ENCODE measurements at places on chromosomes 6 and 20.

GRCh38 chr6:110357298-110357663 is 868 bp downstream of the METTL24 start:
- no peak for DNase-seq

DNA sequence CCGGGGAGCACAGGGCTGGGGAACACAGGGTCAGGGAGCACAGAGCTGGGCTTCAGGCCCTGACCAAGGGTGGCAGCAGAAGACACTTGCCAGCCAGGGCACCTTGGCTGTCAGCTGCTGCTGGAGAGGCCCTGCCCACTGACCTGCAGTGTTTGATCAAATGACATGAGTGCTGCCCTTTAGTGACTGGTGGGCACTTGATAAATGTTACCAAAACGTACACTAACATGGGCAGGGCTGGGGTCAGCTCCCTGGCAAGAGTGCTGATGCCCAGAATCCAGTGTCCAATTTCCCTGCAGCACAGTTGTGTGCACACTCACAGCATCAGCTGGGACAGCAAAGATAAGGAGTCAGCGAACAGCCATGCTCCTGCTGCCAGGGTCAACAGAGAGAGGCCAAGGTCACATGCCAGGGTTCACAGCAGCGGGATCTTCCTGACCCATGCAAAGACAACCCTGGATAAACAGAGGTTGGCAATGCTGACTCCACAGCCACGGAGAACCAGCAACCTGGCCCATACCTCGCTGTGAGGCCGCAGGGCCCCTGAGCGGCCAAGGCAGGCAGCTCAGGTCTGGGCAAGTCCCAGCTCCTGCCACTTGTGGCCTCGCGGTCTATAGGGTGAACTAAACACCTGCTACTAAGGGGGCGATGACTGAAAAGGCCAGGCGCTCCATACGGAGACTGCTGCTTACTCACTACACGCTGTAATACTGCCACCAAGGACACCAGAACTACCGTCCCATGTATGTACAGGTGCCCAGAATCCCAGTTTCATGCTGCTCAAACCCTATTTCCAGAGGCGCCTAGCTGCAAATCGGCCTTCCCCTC is 46.3 kb downstream of the NINL start:
- DNase-seq, result peak; percentile 45

DNA sequence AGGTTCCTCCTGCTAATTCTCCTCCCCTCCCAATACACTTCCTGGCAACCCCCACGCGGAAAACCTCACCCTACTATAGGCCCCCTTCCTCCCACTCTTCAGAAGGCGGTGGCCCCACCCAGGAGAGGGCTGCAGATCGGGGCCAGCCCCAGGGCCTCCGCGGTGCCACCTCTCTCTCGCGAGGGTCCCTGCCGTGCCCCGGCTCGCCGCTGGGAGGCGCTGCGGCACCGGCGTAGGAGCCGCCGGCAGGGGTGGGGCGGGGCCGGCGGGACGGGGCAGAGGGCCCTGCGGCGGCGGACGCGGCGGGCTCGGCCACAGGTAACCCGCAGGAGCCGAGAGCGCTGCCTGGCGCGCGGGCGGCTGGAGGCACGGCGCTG is at the start of gene ANKRD6:
TSS of gene ANKRD6 (plus strand) at position 278 of the 377 bp plus-strand sequence. CDS start 133,825 bp downstream, outside the sequence.
- peak; percentile 80 for DNase-seq

DNA sequence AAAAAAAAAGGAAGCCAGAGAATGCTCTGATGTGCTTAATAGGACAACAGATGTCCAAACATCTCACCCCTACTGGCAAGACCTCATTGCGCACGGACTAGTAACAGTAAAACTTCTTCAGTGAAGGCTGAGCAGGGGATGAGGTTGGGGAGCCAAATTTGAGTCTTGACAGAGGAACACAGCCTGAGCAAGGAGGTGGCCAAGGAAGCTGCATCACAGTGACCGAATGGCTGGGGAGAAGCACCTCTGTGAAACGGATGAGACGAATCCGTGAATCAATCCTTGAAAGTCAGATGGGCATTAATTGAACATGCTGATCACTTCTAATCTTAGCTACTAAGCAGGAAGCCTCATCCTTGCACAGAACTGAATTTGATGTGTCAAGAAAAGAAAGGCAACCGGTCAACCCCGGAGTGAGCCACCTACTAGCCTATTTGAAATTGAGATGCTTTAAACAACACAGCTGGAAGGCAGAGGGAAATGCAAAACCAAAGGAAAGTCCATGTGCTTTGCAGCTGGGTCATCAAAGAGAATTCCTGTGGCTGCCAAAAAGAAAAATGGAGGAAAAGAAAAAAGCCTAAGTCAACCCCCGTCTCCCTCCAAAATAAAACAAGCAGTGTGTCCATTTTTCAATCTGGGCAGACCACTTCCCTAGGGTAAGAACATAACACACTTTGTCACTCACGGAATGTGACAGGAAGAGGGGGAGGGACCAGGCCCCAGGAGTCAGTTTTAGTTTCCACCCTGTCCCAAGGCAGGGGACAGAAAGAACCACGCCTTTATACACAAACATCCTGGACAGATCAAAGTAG is 29.5 kb downstream of the PXDC1 start:
- DNase-seq, result no peak

DNA sequence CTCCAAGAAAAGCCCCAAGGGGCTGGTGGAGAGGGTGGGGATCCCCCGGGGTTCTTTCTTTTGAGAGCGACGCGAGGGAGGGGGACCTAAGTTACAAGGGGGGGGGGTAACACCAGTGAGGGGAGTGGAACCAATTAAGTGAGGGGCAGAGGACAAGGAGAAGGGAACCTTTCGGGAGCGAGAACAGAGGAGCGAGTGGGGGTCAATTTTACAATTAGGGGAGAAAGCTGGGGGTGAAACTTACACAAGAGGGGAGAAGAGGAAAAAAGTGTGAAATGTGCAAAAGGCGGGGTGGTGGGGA is 548 bp downstream of the SALL4 start:
- no peak for DNase-seq

GRCh38 chr6:125793280-125793679 is 2.5 kb downstream of the NCOA7 start:
- DNase-seq, result peak; percentile 59

DNA sequence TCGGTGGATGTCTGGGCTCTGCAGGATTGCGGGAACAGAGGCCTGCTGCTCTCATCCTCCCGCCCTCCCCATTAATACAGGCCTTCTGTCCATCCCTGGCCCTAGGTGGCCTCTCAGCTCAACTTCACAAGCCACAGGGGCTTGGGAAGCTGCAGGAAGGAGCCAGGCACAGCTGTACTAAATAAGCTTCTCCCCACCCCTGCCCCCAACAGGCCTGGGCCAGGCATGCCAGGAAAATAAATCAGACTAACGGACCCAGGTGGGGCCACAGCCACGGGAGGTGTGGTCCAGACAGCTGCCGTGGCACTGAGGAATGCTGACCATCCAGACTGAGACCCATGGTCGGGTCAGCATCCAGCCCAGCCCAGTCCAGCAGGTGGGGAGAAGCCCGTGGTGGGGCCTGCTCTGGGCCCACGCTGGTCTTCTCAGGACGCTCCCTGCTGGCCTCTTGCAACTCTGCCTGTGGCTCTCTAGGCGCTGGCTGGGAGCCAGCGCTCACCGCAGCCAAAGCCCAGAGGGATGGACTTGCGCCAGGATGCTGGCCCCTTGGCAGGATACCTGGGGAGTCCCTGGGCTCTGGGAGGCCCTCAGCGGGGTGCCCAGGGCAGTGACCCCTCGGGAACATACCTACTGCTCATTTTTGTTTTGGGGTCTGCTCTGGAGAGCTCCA is 8.6 kb upstream of the YTHDF1 start:
- no peak for DNase-seq

GRCh38 chr6:127918506-127919427 is 17.9 kb upstream of the THEMIS start:
- no peak for DNase-seq

GRCh38 chr6:2739335-2739734 is 11.4 kb downstream of the MYLK4 start:
- DNase-seq, result no peak

- DNase-seq, result no peak
Measured at GRCh38 chr6:54970337-54970736, 123.8 kb downstream of the FAM83B start.

- no peak for DNase-seq
Measured at GRCh38 chr6:83169511-83169910, 23.6 kb downstream of the PGM3 start.

- no peak for DNase-seq
Measured at GRCh38 chr6:110355022-110355421, 3.1 kb downstream of the METTL24 start.

DNA sequence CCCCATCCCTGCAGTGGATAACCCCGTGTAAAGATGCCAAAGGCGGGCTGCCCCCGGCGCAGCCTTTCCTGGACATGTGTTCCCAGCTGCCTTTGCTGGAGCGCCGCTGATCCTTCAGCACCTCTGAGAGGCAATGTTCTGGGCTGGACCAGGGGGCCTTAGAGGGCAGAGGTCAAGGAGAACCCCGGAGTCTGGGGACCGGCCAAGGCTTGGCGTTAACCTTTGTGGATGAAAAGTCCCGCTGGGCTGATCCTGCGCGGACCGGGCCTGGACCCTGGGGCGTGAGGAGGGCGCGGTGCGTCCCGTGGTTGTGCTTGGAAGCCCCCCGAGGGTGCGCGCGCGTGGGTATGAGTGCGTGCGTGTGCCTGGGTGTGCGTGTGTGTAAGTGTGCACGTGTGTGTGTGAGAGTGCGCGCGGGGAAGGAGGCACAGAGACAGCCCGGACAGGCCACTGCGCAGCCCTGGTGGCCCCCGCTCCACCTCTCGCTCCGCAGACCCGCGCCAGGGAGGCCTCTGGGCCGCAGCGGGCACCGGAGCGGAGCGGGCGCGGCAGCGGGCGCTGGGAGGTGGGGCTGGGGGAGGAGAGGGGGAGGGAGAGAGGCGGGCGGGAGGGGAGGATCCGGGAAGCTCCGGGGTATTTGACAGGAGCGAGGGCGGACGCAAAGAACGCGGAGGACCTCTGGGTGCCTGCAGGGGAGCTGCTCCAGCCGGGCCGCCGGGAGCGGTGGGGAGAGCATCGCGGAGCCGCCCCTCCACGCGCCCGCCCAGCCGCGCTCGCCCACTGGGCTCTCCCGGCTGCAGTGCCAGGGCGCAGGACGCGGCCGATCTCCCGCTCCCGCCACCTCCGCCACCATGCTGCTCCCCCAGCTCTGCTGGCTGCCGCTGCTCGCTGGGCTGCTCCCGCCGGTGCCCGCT is at the start of gene SMOC2:
TSS of gene SMOC2 (plus strand) at position 665 of the 914 bp plus-strand sequence. CDS start at position 852, 187 bp downstream.
- no peak for DNase-seq

All from C1 segment of cervical spinal cord (tissue), 14 donors.